Stimulated activated CD4-positive, alpha-beta T cell treated with anti-CD3 and anti-CD28 coated beads, TNF-alpha, amount 100 ng/mL, for 1 hour (primary cell): ENCODE measurements at places on chromosomes 2 and 18.
A peak's percentile ranks its signal among the peaks of the same experiment; 100 is the strongest.

- no peak for DNase-seq
Measured at GRCh38 chr2:9033385-9034168, 30.1 kb upstream of the MBOAT2 start.

- no peak for DNase-seq
Measured at GRCh38 chr2:165410276-165410675, 59.2 kb upstream of the CSRNP3 start.

GRCh38 chr18:49227001-49227380 is 233.5 kb downstream of the DYM start:
- no peak for DNase-seq

DNA sequence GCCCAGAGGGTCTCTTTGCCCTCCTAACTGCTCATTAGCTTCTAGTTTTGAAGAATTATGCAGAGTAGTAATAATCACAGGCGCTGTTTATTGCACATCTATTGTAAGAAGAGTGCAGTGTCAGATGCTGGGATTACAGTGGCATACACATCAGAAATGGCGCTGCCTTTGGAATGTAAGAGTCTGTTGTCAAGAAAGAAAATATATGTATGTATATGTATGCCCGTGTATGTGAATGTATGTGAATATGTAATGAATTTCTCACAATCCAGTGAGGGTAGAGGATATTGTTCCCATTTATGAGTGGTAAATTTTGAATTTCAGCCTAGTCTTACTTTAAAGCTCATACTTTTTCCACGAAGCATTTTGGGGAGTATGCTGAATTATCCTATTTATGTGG is 127.5 kb downstream of the PARD3B start:
- DNase-seq: no peak

DNA sequence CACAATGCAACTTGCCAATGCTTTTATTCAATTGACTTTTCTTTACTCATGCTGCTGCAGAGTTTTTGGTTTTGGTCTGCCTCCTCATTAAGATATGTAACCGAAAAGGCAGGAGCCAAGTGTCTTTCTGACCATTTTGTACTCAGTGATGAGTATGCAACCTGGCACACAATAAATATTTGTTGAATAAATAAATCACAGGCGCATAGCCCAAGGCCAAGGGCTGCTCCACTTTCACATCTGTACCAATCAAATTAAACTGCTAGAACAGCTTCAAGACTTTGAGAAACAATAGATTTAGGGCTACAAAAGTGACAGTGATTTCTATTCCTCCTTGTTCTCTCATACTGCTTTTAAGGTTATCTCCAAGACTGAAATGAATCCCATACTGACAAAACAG is 828.2 kb downstream of the RNF144A start:
- no peak for DNase-seq

DNA sequence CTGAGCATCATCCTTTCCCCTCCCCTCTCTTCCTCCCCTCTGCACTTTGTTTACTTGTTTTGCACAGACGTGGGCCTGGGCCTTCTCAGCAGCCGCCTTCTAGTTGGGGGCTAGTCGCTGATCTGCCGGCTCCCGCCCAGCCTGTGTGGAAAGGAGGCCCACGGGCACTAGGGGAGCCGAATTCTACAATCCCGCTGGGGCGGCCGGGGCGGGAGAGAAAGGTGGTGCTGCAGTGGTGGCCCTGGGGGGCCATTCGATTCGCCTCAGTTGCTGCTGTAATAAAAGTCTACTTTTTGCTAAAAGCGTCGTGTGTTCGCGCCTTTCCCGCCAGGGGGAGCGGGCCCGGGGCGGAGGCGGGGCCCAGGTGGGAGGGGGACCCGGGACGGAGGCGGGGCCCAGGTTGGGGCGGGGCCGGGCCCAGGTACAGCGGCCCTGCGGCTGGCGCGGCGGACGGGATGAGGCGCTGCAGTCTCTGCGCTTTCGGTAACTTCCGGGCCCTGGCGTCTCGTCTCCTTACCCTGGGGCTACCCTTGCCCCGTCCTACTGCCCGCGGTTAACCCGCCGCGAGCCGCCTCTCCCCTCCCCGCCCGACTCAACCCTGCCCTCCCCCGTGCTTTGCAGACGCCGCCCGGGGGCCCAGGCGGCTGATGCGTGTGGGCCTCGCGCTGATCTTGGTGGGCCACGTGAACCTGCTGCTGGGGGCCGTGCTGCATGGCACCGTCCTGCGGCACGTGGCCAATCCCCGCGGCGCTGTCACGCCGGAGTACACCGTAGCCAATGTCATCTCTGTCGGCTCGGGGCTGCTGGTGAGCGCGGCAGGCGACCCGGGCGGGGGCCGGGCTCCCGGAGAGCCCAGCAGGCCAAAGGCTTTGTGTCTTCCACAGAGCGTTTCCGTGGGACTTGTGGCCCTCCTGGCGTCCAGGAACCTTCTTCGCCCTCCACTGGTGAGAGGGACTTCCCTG is at the start of gene KRTCAP3:
TSS of gene KRTCAP3 (plus strand) at position 424 of the 962 bp plus-strand sequence. CDS start at position 456, 32 bp downstream.
- peak; percentile 13 for DNase-seq

- DNase-seq: no peak
Measured at GRCh38 chr18:12278215-12278671, 24.1 kb downstream of the CIDEA start.

- no peak for DNase-seq
Measured at GRCh38 chr2:61620244-61621159, 82.3 kb upstream of the XPO1 start.

DNA sequence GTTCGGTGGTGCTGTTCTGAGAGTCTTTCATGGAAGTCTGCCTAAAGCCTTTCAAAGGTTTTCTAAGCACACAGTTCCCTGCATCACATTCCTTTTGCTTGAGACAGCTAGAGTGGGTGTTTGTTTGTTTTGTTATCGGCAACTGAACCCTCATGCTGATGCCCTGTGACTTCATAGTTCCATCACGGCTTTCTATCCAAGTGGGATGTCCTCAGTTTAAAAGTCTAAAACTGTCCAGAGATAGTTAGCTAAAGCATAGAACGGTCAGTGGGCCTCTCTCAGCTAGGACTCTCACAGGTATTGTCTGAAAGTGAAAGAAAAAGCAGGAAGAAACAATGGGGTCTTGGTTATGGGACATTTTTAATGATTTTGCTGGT is 337.3 kb downstream of the OSR1 start:
- no peak for DNase-seq

GRCh38 chr2:189614585-189614984 is 34.0 kb upstream of the SLC40A1 start:
- DNase-seq: no peak

DNA sequence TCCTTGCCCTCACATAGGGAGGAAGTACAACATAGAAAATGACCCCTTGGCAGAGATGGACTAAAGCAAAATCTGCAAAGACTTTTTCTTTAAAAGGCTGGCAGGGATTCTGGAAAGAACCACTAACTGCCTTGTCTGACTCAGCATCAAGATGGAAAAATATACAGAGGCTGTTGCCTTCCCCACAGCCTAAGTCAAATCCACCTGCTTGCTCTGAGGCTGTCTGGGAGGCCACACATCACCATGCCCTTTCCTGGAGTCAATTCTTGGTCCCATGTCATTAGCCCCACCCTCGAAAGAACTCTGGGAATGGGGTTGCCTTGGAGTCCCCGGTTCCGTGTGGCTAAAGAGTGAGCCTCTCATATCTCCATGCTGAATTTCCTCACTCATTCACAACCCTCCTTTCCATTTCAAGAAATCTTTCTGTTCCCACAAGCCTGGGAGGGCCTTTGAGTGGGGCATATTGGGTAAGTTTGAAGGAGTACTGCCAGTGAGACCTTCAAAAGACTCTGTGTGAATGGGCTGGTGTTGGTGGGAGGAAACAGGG is 39.4 kb downstream of the BMP10 start:
- no peak for DNase-seq

DNA sequence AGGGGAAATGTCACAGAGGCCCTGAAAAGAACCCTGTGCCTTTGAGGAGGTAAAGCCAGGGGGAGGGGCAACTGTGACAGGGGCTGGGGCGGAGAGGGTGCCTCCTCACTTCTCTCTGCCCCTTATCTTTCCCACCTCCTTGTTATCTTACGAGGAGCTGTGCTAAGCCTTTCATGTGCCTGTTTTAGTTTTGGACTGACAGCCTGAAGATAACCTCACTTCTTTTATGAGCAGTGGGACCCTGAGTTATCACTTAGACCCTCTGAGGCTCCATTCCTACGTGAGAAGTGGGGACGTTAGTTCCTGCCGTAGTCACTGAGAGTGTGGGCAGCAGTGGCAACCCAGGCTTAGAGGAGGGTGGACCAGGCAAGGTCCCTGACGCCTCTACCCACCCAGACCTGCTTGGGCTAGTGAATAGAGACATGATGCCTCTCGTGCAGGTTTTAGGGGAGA is 39.5 kb upstream of the LBH start:
- DNase-seq: no peak

GRCh38 chr2:163604941-163605555 is 130.8 kb downstream of the FIGN start:
- no peak for DNase-seq

- no peak for DNase-seq
Measured at GRCh38 chr2:7239078-7239477, 321.9 kb downstream of the RNF144A start.

DNA sequence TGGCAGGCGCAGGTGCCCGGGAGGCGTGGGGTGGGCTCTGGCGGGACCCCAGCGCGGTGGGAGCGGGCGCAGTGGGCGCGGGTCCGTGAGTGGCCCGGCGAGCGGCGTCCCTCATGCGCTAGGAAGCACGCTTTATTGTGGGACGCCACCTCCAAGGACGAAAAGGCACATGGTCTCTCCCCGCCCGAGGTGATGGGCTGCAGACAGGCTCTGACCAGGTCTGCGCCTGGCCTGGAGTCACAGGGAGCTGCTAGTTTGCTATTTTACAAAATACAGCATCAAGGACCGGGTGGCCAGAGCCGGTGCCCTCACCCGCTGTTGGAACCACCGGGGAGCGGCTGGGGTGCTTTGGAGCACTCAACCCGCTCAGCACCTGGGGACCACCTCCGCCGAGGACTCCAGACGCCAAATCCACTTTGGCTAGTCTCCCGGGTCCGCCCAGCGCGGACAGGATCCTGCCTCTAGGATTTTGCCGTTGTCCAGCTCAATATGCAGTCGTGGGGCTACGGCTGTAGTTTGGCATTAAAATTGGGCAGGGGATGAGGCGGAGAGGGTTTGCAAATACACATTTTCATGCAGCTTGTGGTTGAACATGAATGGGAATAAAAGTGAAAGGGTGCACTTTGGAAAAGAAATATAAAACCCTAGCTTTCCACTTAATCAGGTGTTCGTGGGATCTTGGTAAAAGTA is 65.4 kb downstream of the LRRFIP1 start:
- no peak for DNase-seq

DNA sequence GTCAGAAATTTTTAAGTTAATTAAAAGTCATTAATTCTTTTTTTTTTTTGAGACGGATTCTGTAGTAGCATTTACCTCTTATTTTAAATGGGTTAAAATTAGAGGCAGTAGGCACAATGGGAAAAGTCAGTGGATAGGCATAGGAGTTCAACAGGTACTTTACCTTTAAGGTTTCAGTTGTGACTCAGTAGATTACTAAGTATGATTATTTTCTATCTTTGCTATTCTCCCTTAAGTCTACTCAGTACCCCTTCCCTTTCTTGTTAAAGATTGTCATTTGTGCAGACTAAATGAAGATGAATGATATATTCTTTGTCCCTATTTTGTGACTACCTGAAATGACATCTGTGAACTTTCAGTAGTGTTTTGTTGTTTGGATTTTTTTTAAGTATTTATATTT is 19.7 kb downstream of the CCNYL1 start:
- DNase-seq: no peak

DNA sequence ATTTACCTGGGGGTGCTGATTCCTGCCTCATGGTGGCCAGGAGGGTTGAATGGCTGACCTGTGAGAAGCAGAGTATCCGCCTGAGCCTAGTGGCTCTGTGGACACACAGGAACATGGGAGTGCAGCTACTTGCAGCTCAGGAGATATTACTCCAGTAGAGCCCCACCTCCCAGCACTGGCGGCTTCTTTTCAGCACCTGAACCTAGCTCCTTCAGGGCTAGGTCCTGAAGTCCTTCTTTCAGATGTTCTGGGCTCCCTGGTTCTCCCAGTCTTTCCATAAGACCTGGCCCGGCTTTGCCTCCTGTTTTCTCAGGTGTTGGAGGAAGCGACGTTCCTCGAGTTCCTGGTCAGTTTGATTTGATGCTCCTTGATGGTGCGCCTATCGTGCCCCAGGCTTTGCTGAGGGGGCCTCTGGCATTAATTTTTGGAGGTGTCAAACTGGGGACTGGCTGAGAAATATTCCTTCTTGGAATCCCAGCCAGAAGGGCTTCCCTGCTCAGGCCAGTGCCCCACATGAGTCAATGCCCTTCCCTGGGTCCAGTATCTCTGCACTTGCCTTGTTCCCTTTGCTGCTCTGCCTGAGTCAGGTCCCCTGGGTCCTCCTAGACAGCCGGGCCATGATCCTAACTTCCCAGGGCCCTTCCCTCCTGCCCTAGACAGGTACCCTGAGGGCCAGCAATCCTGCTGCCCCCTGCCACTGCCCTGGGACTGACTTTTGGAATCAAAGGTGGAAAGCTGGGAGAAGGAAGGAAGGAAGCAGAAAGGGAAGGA is 110.7 kb upstream of the HAAO start:
- DNase-seq: no peak

GRCh38 chr18:28065031-28065792 is 111.7 kb downstream of the CDH2 start:
- no peak for DNase-seq

GRCh38 chr2:172674968-172675303 is 60.7 kb upstream of the RAPGEF4 start:
- no peak for DNase-seq
